HS-5 (cell line): ENCODE measurements at places on chromosomes 4 and X.

GRCh38 chr4:181982437-181982836 is 260.8 kb upstream of the TENM3 start:
- DNase-seq: no peak

- DNase-seq: no peak
These were observed 828 bp upstream of the BBS12 start for GRCh38 chr4:122731676-122732075.

GRCh38 chr4:122765692-122766352 is 33.3 kb downstream of the BBS12 start:
- peak; percentile 55 for DNase-seq

DNA sequence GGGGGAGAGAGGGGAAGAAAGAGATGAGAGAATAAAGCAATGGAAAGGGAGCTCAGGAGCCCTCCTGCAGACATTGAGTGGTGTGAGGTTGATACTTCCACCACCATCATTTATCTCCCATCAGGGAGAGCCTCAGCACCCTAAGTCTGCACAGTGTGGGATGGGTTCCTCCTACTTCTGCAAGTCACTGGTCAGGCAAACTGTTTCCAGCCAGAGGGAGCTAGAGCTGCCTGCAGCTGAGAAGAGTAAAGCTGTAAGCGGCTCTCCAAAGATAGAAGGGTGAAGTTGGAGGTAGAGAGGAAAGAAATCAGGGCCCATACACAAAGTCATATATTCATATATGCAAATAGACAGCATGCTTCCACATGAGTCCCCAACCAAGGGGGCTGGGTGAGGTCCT is 21.9 kb upstream of the ZNF81 start:
- DNase-seq: no peak

- no peak for DNase-seq
These were observed 392 bp upstream of the UGT2A3 start for GRCh38 chr4:68951806-68952585.

- no peak for DNase-seq
These were observed 4.3 kb upstream of the SLC10A3 start for GRCh38 chrX:154494715-154495114.

DNA sequence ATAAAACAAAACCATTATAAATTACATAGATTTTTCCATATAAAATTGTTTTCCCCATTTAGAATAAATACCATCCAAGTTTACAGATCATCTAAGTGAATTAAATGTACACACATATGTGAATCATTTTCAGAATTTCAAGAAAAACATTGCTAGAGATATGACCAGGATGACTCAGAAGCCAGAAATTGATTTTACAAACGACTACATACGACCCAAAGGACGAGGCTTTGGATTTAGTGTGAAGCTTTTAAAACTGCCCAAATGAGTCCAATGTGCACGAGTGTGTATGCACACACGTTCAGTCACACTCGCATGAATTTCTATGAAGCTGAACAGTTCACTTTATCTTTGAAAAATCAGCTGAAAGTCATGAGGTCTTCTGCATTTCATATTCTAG is 37.9 kb downstream of the MFAP3L start:
- no peak for DNase-seq

DNA sequence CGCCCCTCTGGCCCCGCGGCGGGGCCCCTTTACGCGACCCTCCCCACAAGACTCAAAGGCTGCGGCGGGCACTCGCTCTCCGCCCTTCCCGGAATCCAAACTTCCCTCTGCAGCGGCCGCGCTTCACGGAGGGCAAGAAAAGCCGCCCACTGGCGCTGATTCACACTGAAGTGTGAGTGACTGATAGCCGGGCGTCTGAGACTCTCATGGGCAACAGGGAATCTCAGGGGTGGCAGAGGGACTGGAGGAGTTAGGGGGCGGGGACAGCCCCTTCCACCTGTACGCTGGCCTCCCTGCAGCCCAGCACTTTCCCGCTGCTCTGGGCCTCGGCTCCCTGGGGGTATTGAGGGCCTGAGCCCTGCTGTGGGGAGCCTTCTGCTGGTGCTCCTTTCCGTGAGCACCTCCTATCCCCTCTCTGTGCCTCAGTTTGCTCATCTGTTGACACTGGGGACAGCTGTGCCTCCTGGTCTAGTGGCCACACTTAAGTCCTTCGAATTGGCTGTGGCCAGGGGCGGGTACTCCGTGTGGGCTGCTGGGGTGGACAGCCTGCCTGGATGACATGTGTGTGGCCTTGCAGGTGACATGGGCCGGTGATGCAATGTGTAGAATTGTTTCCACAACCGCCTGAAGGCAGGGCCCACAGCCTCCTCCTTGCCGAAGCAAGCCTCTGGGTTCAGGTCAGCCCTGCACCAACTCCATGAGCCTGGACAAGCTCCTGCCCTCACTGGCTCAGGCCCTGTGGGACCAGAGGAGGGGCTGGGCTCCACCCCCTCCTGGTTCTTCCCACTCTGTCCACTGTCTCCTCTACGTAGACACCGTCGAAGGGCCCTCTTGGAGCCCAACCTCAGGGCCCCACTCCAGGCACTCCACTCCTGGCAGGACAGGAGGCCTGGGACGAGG is 951 bp downstream of the SH3BP2 start:
- DNase-seq: no peak
